ENCODE measurements at places on chromosomes 3 and 15.

DNA sequence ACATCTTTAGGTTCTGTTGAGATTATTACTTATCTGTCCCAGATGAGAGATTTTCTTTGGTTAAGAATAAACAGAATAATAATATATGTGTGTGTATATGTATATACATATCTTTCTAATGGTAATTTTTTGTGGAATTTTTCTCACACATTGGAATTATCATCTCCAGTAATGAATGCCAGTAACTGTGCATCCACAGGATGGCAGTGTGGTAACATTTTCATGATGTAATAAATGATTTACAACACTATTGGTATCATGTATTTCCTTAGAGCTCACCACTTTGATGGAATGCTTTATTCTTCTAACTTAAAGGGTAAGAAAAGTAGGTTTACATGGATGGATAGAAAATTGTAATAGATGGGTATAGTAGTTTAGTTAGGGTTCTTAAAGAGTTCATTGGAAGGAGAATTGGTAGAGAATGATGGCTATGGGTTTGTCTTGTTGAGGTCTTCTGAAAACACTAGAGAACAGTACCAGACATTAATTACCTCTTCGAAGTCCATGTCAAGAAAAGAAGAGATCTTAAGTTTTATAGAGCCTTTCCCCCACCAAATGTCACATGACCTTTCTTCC is 78.1 kb downstream of the STT3B start:
- DNase-seq = no peak

DNA sequence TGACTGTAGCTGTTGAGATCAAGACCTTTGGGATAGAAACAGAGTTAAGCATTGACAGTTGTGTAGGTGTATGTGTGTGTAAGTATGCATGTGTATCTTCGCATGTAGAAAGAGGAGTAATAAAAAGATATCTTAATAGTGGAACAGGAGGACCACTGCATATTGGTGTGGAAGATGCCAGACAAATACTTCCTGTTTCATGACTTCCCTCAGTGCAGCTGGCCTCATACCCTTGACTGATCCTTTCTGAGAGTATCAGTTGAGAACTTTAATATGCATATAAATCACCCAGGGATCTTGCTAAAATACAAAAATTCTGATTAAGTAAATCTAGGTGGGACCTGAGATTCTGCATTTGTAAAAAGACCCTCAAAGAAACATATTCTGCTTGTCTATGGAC is 8.5 kb upstream of the ZBED2 start:
- DNase-seq = no peak

DNA sequence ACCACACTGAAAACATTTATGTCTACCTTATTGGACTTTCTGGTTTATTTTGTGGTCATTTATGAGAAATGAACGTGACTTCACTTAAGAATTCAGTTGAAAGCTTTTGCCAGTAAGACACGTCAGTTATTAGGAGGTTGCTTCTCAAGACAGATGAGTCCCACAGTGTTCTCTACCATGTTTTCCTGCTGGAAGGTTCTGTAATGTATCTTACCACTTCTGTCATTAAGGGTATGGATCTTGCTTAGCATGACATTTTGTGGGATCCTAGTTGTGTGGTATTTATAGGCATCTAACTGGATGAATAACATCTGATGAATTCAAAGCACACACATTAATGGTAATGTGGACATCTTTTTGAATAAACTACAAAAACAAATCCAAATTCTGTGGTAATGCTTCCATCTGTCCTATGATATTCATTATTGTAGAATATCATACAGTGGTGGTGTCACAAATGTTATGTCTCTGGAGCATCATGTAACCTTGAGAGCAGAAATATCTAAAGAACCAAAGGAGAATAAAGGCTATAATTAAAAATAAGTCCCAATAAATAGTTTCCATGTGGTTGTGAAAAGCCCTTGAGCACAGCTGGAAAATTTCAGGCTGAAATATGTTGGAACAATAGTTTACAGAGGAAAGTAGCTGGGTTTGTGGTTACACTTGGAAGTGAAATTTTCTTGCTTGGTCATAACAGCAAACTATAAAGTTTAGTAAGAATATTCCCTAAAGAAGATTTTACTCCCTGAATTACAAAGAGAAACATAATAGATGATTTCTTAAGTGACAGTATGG is 61.5 kb downstream of the C3orf38 start:
- no peak for DNase-seq

DNA sequence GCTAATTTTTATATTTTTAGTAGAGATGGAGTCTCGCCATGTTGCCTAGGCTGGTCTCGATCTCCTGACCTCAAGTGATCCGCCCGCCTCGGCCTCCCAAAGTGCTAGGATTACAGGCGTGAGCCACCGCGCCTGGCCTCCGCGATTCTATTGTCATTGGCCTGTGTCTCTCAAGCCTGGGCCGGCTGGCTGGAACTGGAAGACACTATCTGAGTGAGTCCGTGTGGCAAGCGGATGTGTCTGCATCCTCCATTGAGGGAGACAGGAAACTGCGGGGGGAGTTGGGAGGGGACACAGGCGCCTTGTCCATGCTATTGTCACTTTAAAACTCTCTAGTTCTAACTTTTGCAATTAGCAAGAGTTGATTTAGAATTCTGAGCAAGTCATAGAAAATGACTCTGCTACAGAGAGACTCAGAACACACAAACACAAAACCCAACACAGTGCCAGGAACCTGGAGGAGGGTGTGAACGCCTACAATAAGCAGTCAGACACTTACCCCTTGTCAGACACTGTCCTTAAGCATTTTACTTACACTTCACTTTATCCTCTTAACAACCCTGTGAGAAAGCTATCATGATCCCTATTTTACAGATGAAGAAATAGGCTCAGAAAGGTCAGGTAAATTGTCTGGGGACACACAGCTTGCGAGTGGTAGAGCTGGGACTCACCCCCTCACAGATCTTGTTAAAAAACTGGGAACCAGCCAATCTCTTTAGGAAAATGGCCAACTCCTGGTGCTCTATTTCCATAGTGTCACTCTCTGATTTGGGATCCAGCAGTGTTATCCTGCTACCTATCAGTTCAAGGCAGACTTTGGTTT is 38.7 kb downstream of the ANP32A start:
- DNase-seq = no peak

DNA sequence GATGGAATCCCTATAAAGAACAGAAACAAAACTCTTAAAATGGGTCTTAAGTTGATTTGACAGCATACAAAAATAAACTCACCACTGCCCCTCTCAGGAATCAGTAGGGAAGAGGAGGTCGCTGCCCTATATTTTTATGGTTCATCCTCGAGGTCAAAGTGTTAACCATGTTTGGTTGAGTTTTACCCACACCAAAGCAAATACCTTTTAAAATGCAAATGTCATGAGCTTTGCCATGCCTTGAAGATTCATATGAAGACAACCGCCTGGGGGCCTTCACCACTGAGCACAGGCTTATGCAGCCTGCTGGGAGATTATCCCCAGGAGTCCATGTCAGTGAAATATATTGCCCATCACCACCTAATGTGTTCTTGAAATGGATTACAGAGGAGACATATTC is 66.1 kb downstream of the GLB1 start:
- DNase-seq = no peak

DNA sequence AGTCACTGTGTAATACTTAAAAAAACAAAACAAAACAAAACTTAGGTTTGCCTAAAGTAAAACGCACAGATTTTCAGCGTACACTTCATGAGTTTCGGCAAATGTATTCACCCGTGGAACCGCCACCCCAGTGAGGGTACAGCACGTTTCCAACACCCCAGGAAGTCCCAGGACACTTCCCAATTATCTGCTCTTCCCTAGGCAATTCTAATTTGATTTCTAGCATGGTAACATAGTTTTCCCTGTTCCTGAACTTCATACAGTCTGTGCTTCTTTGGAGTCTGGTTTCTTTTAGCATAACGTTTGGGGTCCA is 497 bp upstream of the CLASP2 start:
- DNase-seq = no peak

DNA sequence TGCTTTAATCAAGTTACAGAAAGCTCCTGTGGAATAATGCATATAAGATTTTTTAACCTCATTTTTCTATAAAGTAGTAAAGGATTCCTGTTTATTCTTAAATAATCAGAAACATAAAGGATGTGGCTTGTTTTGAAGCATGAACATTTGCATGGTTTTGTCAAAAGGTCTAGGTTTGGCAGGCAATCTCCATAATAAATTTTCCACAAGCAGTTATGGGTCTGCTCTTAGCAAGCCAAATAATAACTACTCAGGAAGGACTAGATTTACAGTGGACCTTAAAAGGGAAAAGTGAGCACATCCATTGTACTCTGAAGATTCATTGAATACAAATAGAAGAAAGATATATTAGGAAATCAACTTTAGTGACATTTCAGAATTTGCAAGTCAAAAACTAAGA is 407.3 kb upstream of the CBLB start:
- DNase-seq = no peak

- DNase-seq = no peak
Measured at GRCh38 chr15:73424506-73424905, 18.5 kb upstream of the REC114 start.

DNA sequence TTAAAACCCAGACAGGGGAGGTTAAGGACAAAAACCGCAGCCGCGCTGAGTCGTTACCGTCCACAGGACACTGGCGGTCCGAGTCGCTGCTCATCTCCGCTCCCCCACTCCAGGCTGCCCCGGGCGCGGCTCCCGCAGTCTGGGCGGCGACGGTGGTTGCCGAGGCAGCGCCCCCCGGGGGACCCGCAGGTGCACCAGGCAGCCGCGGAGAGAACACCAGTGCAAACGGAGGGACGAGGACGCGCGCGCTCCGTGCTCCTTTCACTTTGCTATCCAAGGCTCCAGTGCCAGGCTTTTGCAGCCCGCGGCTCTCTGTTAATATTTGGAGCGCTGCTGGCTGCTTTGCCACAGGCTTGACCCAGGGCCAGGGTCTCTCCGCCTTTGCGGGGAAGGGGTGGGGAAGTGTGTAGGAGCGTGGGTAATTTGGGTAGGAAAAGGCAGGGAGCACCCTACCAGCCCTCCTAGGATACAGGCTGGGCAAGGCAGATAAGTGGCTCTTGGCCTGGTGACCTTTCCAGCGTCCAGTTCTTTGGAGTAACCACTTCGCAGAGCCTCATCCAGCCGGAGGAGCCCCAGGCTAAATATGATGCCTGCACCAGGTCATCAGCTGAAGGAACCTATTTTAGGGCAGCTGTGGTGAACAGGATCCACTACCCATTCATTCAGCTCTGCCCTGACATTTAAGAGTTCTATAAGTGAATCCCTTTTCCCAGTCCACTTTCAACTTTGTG is at the start of gene GADL1:
Gene GADL1, minus strand, starts transcription at position 141 of the 731 bp plus-strand sequence. Its CDS starts 47 bp downstream, at position 94.
- no peak for DNase-seq

DNA sequence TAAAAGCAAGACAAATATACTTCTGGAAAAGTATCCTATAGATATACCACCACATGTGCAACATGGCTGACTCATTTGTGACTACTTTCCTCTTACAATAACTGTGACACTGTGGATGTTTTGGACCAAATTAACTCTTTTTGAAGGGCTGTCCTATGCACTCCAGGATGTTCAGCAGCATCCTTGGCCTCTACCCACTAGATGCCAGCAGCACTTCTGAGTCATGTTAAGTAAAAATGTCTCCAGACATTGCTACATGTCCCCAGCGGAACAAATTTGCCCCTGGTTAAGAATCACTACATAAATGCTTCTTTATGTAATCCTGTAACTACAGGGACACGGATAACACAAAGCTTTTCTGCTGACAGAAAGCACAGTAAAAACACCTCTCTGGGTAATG is 32.0 kb downstream of the RUVBL1 start:
- DNase-seq = no peak

- DNase-seq = no peak
Measured at GRCh38 chr3:126924458-126924857, 58.5 kb upstream of the PLXNA1 start.

DNA sequence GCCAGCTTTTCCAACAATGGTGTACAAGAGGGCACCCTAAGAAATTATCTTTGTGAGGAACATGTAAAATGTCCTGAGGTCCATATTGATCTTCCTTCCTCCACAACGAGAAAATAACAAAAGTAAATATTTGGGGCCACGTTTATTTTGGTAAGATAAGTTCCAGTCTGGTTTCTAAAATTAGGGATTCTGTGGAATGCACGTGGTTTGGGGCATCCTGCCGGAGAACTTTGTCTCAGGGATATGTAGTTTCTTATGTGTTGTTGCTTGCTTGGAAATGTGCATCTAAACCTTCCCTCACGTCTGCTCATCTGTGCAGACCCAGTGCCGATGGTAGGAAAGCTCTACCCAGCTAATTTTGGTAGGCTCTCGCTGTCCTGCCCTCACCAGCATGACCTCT is 62.8 kb downstream of the CTDSPL start:
- DNase-seq = no peak

DNA sequence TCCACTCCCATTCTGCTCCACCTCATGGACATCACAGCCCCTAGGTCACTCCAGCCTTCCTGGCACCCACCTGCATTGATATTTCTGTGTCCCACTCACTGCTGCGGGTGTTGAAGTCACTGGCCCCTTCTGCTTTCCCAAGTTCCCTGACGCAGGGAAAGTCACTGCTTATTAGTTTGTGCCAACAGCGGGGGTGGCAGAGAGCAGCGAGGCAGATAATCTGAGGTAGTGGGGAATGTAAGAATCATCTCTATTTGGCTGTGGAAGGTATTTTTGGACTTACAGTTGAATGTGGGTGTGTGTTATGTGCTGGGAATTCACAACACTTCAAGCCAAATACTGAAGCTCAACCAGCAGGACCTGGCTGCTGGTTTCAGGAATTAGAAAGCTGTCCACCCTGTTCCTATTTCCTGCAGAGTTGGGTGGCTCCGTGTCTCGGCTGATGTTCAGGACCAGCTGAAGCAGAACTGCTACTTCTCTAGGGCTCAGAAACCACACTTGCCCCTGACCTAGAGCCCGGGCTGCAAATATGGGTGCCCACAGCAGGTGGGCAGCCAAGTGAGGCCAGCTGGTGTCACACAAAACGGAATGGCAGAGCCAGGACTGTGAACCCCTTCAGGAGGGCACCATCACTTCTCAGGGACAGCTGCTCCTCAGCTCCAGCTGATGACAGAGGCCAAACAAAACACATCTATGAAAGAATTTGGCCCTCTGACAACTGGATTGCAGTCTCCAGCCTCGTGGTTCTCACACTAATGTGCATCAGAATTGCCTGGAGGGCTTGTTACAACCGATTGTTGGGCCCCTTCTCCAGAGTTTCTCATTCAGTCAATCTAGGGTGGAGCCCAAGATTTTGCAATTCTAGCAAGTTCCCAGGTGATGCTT is 57.7 kb downstream of the SEMA5B start:
- no peak for DNase-seq

- DNase-seq = no peak
Measured at GRCh38 chr3:72177075-72178050, 392.4 kb upstream of the PROK2 start.

DNA sequence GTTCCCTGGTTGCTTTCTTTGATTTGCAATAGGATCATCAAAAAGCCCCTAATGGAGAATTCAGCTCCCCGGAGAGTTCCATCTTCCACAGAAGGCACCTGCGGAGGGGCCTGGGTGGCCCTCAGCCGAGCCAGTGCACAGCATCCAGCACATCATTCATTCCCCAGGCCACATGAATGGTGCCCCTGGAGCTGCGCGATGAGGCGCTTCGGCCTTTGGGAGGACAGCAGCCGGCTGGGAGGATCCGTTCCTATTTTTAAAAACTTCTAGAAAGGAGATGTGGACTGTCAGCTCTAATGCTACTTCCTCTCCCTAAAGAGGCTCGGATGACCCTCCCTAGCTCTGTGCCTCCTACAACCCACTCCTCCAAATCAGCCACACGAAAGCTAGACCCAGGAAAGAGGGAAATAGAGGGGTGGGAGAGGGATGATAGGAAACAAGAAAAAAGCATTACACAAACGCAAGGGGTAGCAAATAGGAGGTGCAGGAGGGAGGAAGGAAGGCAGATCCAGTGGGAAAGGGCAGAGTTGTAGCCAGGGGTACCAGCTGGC is 20.3 kb downstream of the EHD4 start:
- no peak for DNase-seq

All from DMS 273 treated with DMSO at 0.1 percent for 48 hours (cell line).